Bronchial epithelial cell (primary cell): ENCODE measurements at places on chromosomes 6 and 20.

- no peak for DNase-seq
Measured at GRCh38 chr6:46338131-46338530, 153.1 kb downstream of the RCAN2 start.

DNA sequence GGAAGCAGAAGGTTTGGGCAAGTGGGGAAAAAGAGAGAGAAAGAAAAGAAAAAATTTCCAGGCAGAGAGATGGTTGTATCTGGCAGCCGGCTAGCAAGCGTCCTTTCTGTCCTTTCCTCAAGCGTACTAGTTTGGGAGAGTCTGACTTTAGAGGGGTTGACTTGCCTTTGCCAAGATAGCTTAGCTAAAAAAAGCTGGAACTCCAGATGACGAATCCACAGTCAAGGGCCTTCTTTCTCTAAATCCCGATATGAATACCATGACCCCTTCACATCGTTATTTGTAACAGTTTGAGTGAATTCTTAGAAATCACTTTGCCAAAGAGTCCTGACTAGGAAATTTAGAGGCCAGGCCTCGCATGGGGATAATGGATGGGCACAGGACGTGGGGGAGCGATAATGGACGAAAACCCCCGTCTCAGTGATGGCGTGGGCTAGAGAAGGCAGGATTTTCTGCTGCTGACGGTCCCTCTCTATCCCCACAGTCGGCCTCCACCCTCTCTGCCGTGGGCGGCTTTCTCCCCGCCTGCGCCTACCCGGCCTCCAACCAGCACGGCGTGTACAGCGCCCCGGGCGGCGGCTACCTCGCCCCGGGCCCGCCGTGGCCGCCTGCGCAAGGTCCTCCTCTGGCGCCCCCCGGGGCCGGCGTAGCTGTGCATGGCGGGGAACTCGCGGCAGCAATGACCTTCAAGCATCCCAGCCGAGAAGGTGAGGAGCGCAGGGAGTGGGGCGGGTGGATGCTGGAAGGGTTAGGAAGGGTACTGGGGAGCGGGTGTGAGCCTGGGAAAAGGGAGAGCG lies 3.5 kb downstream of the PAX1 start:
- no peak for DNase-seq

DNA sequence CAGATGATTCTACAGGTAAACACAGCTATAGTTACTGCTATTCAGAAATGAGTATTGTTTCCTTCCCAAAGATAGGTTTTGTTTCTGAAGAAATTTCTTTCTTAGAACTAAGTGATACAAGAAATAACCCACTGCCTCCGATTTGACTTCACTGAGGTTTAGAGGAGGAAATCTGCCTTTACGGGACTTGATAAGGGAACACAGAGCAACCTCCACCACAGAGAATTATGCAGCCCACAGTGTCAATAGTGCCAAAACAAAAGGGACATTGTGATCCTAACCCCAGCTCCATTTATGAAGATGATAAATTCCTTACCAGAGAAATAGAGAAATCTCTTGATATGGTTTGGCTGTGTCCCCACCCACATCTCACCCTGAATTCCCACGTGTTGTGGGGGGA lies 164.6 kb downstream of the ZNF217 start:
- DNase-seq = no peak

- DNase-seq = no peak
Measured at GRCh38 chr6:170278743-170279094, 12.2 kb downstream of the DLL1 start.

GRCh38 chr6:40597301-40597700 lies 10.1 kb upstream of the LRFN2 start:
- DNase-seq = no peak

DNA sequence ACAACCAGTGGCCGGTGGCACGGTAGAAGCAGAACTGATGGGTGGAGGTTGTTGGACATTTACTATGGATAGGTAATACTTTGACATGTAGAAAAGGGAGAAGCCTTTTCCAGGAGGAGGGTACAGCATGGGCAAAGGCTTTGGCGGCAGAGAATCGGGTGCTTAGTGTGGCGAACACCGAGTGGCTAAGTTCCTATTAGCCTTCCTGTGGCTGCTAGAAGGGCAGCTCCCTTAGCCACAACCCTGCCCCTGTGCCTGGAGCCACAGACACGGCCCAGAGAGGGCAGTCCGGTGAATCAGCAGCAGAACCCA lies 37.9 kb upstream of the TGM2 start:
- no peak for DNase-seq

DNA sequence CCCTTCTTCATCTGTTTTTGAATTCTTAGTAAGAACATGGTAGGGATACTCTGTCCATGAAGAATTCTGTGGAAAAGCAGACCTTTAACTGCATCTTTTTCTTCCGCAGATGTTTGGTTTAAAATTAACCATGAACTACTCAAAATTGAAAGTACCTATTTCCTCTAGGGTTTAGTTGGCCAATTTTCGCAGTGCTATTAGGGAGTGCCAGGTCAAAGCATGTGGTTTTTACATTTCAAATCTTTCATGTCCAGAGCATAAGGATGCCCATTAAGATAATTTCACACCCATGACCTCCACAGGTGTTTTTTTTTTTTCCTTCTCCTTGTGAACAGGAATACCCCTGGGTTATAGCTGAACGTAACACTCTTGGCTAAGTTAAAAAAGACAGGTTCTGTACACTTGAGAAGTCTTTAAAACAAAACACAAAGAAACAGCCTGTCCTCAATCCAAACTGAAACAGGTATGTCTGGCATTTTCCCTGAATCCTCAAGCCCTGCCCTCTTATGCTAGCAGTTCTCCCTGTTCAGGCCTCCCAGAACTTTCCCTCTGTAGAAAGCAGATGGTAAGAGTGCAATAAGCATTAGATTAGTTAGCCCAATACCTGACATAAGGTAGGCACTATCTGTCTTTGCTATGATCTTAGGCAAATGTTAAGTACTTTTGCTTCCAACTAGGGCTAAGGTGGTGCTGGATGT lies 67.1 kb downstream of the ELOVL5 start:
- DNase-seq = no peak

DNA sequence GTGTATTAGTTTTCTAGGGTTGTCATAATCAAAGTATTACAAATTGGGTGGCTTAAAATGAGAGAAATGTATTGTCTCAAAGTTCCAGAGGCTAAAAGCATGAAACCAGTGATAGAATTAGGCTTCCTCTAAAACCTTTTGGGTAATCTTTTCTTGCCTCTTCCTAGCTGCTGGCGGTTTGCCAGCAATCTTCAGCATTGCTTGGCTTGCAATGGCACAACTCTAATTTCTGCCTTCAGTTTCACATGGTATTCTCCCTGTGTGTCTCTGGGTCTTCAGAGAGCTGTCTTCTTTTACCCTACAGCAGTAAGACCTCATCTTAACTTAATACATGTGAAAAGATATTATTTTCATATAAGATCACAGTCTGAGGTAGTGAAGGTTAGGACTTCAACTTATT lies 479.1 kb upstream of the GJE1 start:
- no peak for DNase-seq

DNA sequence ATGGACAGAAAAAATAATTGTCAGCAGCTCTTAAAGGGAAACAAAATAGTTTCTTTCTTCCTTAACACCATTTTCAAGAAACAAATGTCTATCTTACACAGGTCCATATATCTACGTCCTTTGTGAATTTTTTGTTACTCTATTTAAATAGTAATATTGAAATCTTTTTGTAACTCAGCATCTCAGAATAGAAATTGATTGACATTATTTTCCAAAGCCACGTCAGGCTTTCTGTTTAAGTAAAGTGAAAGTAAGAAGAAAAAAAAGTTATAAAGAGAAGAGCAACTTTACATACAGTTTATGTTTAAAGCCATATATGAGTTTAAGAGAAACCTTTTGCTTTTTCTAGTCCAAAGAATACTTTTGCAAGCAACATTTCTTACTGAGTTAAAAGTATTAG lies 402.9 kb upstream of the SOX4 start:
- DNase-seq = no peak

DNA sequence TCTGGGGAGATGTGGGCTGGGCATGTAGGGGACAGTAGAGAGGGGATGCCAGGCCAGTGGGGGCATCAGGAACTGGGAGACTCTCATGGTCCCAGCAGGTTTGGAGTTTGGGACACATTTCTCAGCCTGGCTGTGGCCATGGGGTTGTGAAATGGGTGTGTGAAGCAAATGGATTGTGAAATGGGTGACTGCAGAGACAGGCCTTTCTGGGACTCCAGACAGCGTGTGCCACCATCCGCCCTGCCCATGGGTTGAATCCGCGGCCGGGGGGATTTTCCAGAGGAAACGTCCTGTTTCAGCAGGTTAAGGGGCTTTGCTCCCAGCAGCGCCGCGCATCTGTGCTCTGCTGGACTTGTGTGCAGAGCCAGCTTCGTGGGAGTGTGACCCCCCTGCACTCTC lies 3.7 kb upstream of the PMEPA1 start:
- peak; percentile 70 for DNase-seq

DNA sequence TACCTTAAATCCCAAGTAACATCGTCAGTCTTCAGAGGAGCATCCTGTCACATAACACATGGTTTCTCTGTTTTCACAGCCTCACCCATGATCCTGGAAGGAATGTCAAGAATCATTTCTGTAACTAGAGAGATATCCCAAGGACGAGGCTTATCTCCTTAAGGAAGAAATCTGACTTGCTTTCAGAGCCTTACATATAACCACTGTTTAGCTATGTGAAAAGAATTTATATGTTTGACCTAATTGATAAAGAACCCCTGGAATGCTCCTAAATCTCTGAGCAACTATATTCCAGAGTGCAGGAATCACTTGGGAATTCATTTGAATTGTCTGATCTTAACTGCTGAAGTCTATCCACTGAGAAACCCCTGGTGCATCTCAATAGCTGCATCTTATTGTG lies 243.1 kb downstream of the ALDH8A1 start:
- no peak for DNase-seq

GRCh38 chr6:85537055-85537494 lies 56.6 kb downstream of the SNX14 start:
- DNase-seq = peak; percentile 27

GRCh38 chr6:72218125-72218524 lies 331.8 kb downstream of the RIMS1 start:
- peak; percentile 17 for DNase-seq

GRCh38 chr20:21302664-21303060 lies 469 bp upstream of the XRN2 start:
- DNase-seq = peak; percentile 15

DNA sequence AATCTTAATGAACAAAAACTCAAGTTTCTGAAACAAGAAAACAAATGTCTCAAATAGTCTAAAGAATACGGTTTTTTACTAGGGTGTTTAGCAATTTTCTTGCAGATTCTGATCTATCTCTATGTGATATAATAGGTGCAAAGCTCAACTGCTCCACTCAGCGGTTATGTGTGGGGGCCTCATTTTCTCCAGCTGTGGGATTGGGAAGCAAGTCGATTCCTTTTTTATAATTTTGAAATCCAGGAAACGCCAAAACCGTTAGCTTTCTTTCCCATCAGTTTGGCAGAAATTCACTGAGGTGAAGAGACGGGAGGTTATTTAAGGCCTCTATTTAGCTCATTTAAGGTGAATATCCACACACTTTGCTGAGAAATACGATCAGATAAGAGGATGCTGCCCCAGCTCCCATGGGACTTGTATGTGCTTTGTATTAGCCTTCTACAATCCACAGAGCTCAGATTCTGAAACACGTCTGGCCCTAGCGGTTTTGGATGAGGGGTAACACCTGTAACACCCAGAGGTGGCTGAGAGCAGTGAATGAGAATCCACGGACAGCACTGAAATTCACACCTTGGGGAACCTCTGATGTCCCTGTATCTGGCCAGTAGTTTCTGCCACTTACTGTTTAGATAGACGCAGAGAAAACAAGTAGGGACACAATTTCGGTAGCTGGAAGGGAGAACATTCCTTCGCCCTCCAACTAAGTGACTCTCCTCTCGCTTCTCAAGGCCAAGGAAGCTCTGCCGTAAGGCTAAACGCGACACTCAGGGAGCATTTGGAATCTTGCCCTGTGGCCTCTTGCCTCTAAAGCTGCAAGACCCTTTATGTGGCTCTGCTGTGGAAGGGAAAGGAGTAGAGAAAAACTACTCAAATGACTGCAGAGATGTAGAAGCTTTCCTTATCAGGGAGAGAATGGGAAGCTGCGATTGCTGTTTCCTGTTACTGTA lies 6.5 kb upstream of the BCAS4 start:
- peak; percentile 54 for DNase-seq

DNA sequence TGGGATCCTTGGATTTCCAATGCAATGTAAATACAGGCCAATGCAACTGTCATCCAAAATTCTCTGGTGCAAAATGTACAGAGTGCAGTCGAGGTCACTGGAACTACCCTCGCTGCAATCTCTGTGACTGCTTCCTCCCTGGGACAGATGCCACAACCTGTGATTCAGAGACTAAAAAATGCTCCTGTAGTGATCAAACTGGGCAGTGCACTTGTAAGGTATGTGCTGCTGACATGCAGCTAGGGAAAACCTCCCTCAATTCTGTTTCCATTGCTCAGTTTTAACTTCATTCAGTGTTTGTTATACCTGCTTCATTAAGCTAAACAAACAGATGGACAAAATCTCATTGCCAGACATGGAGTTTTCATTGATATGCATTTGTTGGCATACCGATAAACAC lies 397.1 kb downstream of the ARHGAP18 start:
- DNase-seq = peak; percentile 57

- peak; percentile 98 for DNase-seq
Measured at GRCh38 chr20:35616465-35617396, 1.1 kb downstream of the SPAG4 start.

DNA sequence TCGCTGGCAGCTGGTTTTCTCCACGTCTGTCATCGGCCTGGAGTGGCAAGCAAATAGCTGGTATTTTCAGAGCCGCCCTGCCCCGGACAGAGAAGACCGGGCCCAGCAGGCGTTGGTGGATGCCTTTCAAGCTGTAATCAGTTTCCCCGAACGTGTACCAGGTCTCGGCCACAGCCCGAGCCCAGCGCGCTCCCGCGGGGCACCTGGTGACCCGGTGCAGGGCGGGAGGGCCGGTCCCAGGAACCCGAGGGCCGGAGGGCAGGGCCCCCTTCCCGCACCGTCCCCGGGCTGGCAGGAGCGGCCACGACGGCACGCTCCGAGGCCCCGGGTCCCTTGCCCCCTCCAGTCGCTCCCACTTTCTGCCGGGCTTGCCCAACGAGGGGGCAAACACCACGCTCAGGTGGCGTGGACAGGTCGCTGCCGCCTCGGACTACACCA lies 348 bp upstream of the PYGB start:
- DNase-seq = no peak

GRCh38 chr6:147184379-147184778 lies 19.8 kb upstream of the STXBP5 start:
- DNase-seq = no peak

GRCh38 chr6:121319112-121319553 lies 15.1 kb downstream of the TBC1D32 start:
- DNase-seq = peak; percentile 43

- no peak for DNase-seq
Measured at GRCh38 chr6:111265842-111266241, 178.5 kb downstream of the SLC16A10 start.

DNA sequence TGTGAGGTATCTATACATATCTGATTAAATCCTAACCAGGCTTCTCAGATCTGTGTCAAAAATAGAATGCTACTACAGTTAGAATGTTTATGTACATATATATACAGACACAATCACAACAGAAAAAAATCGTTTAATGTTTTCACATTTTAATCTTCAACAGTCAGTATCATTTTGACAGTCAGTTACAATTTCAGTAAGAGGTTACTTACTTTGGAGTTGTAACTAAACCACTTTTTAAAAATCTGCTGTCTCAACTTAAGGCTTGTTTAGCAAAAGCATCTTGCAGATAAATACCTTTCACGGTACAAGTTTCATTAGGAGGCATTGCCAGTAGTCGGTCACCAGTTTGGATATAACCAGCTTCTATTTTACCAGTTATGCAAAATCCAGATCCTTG lies 32.3 kb upstream of the ALDH8A1 start:
- DNase-seq = no peak
